CD4-positive, alpha-beta memory T cell (primary cell): ENCODE measurements at places on chromosomes 7 and 10.

GRCh38 chr10:86305521-86305920 is 61.1 kb downstream of the GRID1 start:
- no peak for DNase-seq

DNA sequence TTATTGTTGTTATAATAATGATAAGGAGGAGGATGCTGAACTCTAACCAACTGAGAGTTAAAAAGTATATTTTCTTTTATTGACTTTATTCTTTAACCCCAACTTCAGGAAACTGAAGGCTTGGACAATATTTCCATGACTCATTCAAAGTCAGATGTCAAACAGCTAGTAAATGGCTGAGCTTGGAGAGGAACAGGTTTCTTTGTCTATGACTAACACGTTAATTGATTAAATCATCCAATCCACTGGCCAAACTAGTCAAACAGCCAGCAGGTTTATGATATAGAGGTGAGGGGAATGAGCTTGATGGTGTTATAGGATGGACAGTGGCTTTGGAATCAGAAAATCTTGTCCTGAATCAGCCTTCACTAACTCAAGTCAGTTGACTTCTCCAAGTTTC is 119.1 kb upstream of the WDR11 start:
- no peak for DNase-seq

DNA sequence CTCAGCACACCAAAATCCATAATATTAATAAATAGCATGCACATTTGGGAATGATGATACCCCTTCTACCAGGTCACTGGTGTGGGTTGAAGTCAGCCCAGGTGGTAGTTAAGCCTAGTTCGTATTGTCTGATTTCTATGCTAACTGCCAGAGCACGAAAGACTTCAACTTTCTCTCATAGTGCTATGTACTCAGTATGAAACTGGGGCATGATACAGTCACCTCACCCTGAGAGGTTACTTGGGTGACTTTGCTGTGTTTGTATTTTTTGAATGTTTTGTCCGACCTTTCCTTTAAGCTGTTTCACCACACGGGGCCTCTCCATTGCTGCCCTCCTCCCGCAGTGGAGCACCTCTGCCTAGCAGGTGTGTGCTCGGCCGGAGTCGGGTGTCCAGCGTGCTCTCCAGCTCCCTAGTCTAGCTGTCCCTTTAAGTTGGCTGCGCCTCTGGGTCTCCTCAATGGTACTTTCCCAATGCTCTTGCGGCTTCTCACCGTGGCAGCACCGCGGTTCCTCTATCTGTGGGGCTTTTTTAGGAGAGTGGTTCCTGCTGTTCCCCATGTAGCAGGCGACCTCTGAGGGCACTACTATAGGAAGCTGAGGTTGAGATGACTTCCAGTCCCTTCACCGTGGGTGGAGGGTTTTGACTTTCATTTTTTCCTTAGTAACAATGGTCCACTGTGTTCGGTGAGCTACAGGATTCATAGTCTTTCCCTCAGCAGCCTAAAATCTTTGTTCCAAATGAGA is 524.0 kb upstream of the PFKP start:
- no peak for DNase-seq

- no peak for DNase-seq
Measured at GRCh38 chr10:51244748-51245490, 170.6 kb downstream of the PRKG1 start.

- peak; percentile 5 for DNase-seq
Measured at GRCh38 chr7:16062269-16062668, 359.1 kb downstream of the CRPPA start.

- DNase-seq: no peak
Measured at GRCh38 chr10:116748041-116748440, 5.7 kb upstream of the HSPA12A start.

- DNase-seq: no peak
Measured at GRCh38 chr10:16470747-16471146, 33.9 kb downstream of the PTER start.

DNA sequence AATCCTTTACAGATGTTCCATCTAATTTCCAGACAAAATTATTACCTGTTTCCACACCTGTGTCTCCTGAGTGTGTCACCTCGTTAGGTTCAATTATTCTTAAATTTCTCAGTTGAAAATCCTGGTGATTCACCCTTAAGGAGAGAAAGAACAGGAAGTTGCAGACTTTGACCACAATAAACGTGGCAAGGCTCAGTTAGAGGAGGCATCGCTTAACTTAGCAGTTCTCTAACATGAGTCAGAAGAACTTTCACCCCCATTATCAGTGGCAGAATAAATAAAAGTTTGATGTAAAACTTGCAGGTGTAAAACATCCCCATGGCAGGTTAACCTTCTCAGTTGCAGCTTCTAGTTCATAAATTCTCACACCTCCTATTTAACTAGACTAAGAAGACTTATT is 8.3 kb downstream of the XPNPEP1 start:
- peak; percentile 56 for DNase-seq

DNA sequence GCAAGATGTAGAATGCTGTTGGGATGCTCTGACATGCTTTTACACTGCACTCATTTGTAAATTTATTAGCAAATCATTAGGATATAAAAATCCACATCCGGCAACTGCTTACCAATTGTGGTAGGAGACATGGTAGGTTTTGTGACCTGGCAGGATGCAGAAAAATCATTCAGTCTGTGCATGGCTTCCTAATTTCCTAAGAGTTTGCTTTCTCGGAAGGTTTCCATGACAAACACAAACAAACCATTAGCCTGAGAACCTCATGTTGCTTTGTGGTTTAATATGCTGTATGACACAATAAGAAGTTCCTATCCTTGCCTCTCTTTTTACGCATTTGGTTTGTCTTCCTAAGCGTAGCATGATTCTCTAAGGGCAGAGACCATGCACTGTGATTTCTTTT is 14.7 kb upstream of the LMBR1 start:
- DNase-seq: no peak

GRCh38 chr7:12314199-12314598 is 89.5 kb downstream of the VWDE start:
- no peak for DNase-seq

GRCh38 chr10:106894692-106895091 is 269.8 kb downstream of the SORCS1 start:
- no peak for DNase-seq

- no peak for DNase-seq
Measured at GRCh38 chr7:30750010-30750409, 1.9 kb upstream of the INMT start.

- no peak for DNase-seq
Measured at GRCh38 chr10:63712717-63713115, 191.5 kb downstream of the REEP3 start.

DNA sequence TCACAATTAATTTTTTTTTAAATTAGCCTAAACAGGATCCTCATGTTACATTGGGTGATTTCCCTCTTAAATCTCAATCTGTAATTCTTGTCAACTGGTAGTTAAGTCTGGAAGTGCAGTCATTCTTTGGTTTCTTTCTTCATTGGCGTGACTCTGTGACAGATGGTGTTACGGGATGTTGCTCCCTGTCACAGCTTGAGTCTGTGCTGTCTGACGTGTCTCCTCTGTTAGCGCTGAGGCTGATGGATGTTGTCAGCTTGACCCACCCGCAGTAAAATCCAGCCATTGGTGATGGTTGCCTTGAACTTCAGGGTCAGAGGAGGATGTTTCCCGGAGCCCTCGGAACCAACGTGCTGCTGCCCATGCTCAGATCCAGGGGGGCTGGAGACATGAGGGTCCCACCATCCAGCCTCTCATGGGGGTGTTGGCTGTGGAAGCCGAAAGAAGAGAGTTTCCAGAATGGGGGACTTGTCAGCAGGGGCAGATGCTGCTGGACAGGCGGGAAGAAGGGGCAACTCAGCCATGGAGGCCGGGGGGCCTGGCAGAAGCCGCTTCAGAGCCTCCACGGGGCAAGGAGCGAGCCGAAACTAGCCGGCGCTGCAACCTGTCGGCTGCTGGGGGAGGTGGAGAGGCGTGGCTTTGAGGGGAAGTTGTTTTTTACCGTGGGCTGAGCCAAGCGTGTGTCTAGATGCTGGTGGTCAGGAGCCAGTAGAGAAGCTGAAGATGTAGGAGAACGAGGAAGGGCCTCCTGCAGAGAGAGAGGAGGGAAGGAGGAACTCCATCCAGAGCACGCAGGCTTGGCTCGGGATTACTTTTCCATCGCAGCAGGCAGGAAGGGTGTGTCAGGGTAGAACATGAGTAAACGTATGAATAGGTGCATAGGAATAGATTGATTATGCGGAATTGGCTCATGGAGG is 3.5 kb downstream of the SUN1 start:
- DNase-seq: no peak

DNA sequence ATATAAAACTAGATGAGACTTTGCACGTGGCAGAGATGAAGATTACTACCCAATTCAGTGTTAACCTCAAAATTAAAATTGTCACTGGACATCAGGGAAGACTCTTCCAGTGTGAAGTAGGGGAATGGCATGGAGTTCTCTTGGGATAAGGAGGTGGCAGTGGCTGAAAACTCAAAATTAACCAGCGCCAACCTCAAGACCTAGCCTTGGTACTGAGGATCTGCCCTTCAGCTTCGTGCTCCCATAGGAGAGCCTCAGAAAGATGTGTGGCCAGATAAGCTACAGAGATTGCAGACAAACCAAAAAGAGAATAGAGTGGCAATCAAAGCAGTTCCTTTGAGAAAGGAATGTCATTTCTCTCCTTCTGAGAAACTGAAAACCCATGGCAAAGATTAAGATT is 47.3 kb upstream of the CAPZA2 start:
- no peak for DNase-seq

GRCh38 chr7:137462074-137462715 is 118.7 kb upstream of the PTN start:
- DNase-seq: no peak

- DNase-seq: no peak
Measured at GRCh38 chr7:117025891-117026290, 72.6 kb downstream of the ST7 start.

DNA sequence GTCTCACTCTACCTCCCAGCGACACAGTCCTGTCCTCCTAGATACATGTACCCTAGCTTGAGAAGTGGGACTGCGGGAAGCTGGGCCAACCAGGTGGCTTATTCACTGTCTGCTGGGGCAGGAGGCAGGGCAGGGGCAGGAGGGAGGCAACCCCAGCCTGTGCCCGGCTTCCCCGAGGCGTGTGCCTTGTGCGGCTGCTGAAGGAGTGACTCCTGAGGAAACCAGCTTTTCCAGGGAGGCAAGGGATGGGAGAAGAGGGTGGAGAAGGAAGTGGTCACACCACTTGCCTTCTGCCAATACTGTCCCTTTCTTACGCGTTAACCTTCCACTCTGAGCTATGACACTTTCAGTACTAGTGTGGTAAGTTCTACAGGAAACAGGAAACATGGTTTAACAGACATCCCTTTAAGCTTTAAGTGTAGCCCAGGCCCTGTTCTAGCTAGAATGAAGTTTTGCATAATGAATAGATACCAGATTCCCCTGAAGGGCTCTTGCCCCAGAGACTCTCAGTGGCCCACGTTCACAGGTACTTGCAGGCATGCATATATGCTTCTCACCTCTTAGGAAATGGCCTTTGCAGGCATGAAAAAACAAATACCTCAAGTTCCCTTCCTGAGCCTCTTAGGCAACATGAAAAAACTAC is 40.6 kb downstream of the SYPL1 start:
- peak; percentile 69 for DNase-seq

GRCh38 chr7:15782656-15783055 is 96.2 kb upstream of the MEOX2 start:
- no peak for DNase-seq

- DNase-seq: no peak
Measured at GRCh38 chr7:83562289-83562688, 86.7 kb downstream of the SEMA3E start.

- no peak for DNase-seq
Measured at GRCh38 chr10:130021383-130021950, 57.4 kb upstream of the EBF3 start.

GRCh38 chr10:62637249-62638061 is 167.1 kb upstream of the ADO start:
- peak; percentile 83 for DNase-seq

- DNase-seq: no peak
Measured at GRCh38 chr7:123757095-123757494, 8.3 kb upstream of the WASL start.

DNA sequence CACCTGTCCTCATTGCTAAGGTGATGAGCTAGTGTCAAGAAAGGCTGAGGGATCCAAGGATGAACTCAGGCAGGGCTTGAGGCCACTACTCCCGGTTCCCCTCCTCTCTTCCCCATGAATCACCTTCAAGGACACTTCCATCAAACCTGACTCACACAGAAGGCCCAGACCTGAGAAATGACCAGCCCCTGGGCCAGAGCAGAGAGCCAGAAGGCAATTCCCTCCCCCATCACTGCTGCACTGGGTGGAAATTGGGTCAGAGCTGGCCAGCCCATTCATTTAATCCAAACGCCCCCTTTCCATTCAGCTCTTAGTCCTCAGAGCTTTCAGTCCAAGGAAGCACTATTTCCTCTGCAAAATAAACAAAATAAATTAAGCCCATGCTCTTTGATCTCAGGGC is 182.0 kb downstream of the KCNMA1 start:
- no peak for DNase-seq

GRCh38 chr10:78450807-78451485 is 417.3 kb downstream of the RPS24 start:
- DNase-seq: no peak

- DNase-seq: no peak
Measured at GRCh38 chr10:27743877-27744801, 1.5 kb downstream of the MKX start.

DNA sequence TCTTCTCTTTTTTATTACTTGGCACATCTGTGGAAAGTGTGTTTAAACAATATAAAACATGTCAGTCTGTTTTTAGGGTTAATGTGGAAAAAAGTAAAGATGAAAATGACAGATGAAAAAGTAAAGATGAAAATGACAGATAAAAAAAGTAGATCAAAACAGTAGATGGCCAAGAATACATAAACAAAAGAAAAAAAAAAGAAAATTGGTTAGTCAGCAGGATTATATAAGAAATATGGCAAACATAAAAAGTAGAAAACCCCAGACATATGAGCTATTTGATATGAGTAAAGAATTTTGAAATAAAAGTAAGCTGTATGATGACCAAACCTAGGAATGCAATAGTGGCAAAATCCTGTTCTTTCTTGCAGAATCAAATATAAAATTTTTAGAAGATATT is 365.7 kb upstream of the AKR1E2 start:
- DNase-seq: no peak
